ENCODE measurements at places on chromosomes 12 and 14. TPM values are rescaled to one million over a fixed set of nuclear protein-coding genes. Genes with fewer than 3 reads are reported as not detected.

The OXA1L gene
- 84.5 TPM for total RNA-seq

The LMNTD1 gene
- not detected for total RNA-seq

The BCL2L14 gene
- total RNA-seq: not detected

The OVCH1 gene
- 0.17 TPM for total RNA-seq
